ENCODE measurements at places on chromosomes 16 and 17. TPM values are rescaled to one million over a fixed set of nuclear protein-coding genes. Genes with fewer than 3 reads are reported as not detected.
A peak's percentile ranks its signal among the peaks of the same experiment; 100 is the strongest.

- DNase-seq: no peak
Measured at GRCh38 chr17:41147531-41148204, 2.0 kb downstream of the KRTAP4-5 start.

DNA sequence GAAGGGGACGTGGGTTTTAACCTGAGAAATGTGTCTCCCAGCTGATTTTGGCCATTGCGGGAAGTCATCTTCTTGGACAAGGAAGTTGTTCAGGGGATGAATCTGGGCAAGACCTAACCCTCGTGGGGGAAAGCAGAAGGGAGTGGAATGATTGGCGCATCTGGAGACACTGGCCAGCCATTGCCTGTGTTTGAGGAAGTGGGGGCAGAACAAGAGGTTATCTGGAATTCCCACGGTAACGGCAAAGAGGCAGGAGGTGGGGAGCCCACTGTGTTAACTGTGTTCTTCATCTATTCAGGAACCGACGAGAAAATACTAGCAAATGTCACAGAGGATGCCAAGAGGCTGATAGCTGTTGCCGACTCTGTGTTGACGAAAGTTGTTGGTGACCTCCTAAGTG, 66.9 kb downstream of the RNF213 start:
- DNase-seq: no peak

GRCh38 chr16:59385491-59385890, 651.4 kb upstream of the GOT2 start:
- peak; percentile 10 for DNase-seq

DNA sequence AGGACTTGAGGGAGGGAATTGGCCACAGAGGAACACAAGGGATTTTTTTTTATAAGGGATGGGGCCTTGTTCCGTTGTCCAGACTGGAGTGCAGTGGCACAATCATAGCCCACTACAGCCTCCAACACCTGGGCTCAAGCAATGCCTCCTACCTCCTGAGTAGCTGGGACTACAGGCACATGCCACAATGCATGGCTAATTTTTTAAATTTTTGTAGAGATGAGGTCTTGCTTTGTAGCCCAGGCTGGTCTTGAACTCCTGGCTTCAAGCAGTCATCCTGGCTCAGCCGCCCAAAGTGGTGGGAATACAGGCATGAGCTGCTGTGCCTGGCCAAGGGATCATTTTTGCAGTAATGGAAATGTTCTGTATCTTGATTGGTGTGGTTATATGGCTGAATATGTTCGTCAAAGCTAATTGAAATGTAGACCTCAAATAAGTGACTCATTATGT, 56.9 kb downstream of the VMP1 start:
- DNase-seq: no peak

TUBB3 gene
- 63.3 TPM for total RNA-seq

CD300LB gene
- 0.24 TPM for total RNA-seq

Data from umbilical cord (tissue), 2 donors.